Gastrocnemius medialis (tissue), 4 donors: ENCODE measurements at places on chromosomes 16 and 17. TPM values are rescaled to one million over a fixed set of nuclear protein-coding genes. Genes with fewer than 3 reads are reported as not detected.
A peak's percentile ranks its signal among the peaks of the same experiment; 100 is the strongest.

DNA sequence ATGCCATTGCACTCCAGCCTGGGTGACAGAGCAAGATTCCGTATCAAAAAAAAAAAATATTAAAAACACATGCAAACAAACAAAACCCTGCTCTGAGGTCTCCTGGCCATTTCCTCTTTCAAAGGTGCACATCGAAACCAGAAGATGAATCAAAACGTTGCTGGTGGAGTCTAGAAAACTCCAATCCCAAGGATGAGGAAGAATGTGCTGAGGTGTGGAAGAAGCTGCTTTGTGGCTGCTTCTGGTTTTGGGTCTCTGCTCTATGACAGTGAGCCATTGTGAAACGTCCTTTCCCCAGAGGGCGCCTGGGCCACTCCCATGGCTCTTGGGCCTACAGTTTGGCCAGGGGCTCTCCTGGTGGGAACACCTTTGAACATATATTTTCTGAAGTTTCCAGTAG, 112.6 kb downstream of the IRF8 start:
- DNase-seq = no peak
- H3K4me3 ChIP-seq = no peak overlapping the region
- H3K27ac ChIP-seq = no peak overlapping the region
- no peaks in the 10 kb centered on the region for H3K4me1 ChIP-seq

GRCh38 chr17:30808785-30809286, 15.7 kb downstream of the CRLF3 start:
- H3K27ac ChIP-seq = no peak overlapping the region
- no peak overlapping the region for H3K4me3 ChIP-seq
- H3K4me1 ChIP-seq = peaks cover 6% of the 10 kb centered on the region
- no peak for DNase-seq

DNA sequence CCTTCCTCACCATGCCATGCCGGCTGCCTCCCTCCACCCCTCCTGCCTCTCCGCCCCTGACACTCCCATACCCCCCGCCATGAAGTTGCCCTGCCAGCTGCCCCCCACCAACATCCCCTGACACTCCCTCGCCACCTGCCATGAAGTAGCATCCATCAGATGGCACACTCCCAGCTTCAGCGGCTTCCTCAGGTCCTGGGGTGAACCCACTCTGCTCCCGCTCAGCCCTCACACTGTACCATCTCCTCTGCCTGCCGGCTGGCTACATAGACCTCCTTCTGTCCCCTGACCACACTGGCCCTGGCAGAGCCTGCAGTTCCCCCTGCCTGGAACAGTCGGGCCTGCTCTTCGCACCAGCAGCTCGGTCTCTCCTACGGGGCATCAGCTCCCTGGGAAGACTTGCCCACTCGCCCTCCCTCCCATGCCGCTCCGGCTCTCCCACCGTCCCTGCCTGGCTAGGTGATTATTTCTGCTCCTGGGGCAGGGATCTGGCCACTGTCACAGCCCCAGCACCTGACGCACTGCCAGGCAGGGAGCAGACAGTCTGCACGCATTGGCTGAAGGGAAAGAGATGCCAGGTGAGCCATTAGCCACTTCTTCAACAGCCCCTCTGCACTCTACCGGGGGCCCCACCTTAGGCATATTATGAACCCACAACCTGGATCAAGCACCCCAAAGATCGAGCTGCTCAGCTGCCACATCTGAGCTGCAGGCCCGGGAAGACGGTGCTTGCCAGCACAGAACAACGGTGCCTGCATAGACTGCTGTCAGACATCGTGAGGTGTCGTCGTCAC, 9.0 kb downstream of the CANT1 start:
- H3K27ac ChIP-seq = no peak overlapping the region
- no peaks in the 10 kb centered on the region for H3K27me3 ChIP-seq
- H3K4me1 ChIP-seq = peaks cover 14% of the 10 kb centered on the region
- no peak for DNase-seq
- no peak overlapping the region for H3K4me3 ChIP-seq
- peaks cover 12% of the 10 kb centered on the region for H3K36me3 ChIP-seq

Gene ABCA3
- 10.0 TPM for total RNA-seq

DNA sequence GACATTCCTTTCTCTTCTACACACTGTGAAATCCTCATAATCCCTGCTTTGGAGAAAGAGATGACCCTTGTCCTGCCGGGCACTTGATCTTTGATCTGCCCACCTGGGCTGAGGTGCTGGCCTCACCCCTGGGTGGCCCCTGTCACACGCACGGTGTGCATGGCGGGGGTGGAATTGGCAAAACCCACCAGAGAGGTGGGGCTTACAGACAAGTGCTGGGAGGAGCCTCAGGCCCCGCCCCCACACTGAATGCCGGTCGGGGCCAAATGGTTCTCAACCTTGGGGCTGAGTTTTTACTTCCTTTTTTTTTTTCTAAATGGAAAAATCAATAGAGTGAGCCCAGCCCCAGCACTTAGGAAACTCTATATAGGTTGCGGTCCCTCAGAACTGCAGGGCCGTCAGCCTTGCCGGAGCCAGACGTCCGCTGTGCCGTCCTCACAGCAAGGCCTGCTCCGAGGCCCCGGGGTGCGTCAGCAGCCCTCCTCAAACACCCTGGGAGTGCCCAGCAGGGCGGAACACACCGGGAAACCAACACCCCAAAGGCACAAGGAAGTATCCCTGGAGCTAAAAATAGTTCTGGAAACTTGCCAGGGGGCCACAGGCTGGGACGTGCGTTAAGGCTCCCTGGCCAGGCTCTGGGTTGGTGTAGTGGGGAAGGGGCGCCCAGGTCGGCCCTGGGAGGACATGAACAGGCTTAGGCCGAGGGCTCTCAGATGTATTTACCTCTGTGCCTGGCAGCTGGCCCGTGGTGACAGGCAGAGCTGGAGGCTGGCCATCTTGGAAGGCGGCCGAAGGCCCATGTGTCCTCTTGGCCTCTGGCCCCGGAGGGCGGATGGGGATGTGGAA, 11.0 kb downstream of the GPRC5C start:
- H3K27me3 ChIP-seq = no peaks in the 10 kb centered on the region
- H3K4me1 ChIP-seq = peaks cover 59% of the 10 kb centered on the region
- H3K27ac ChIP-seq = peak overlapping the region; percentile 97
- DNase-seq = peak; percentile 79
- H3K4me3 ChIP-seq = peak overlapping the region; percentile 39
- H3K36me3 ChIP-seq = no peaks in the 10 kb centered on the region

DNA sequence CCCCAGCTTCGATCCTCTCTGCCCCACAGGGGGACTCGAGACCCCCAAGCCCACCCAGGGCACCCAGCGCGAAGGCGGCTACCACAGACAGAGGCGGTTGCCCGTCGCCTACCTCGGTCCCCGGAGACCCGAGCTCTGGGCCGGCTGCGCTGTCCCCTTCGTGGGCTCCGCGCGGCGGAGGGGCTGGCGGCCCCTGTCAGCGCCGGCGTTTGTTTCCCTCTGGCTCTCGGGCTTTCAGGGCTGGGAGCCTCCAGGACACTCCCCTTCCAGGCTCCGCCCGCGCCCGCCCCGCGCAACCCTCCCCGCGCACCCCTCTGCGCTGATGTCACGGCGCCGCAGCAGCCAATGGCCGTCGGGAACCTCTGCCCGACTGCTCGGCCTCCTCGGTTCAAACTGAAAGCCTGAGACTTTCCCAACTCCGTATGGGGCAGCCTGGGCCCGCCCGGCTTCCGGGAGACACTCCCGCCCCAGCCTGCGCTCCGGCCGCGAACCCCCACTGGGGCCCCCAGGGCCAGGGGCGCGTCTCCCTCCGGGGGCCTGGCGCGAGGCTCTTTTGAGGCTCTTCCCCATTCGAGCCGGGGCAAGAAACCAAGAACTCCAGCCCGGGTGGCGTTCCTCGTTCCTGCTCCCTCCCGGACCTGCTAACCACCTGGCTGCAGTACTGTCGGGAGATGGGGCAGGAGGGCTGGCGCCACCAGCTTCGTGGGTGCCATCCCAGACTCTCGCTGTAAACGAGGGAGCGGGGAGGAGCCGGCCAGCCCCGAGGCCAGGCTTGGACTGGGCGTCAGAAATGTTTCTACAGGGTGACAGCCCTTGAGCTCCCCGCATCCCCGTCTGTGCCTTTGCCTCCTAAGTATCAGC, at the start of gene CDC42EP4:
TSS of gene CDC42EP4 (minus strand) at position 221 of the 861 bp plus-strand sequence. CDS start 25,501 bp downstream, outside the sequence.
- H3K27me3 ChIP-seq = no peaks in the 10 kb centered on the region
- DNase-seq = peak; percentile 94
- peak within 1 kb of the TSS; percentile 97 for H3K27ac ChIP-seq
- peak within 1 kb of the TSS; percentile 89 for H3K4me3 ChIP-seq

- peaks cover 2% of the 10 kb centered on the region for H3K27me3 ChIP-seq
- H3K4me3 ChIP-seq = no peak overlapping the region
- no peaks in the 10 kb centered on the region for H3K36me3 ChIP-seq
These were observed 9.3 kb upstream of the ZC3H18 start for GRCh38 chr16:88560714-88561484.

- DNase-seq = no peak
- H3K36me3 ChIP-seq = no peaks in the 10 kb centered on the region
- no peak overlapping the region for H3K27ac ChIP-seq
- H3K27me3 ChIP-seq = no peaks in the 10 kb centered on the region
These were observed 478.7 kb downstream of the CDH13 start for GRCh38 chr16:83105279-83106077.

Gene KRTAP4-2
- total RNA-seq = not detected

Gene ASGR1
- 1.8 TPM for total RNA-seq

- H3K27me3 ChIP-seq = no peaks in the 10 kb centered on the region
- H3K36me3 ChIP-seq = no peaks in the 10 kb centered on the region
These were observed 58.6 kb downstream of the MMD start for GRCh38 chr17:55363033-55363432.

GRCh38 chr16:59886021-59886420, 1151.9 kb upstream of the GOT2 start:
- H3K27ac ChIP-seq = no peak overlapping the region
- H3K4me1 ChIP-seq = no peaks in the 10 kb centered on the region
- H3K27me3 ChIP-seq = no peaks in the 10 kb centered on the region
- peak; percentile 28 for DNase-seq
- H3K36me3 ChIP-seq = no peaks in the 10 kb centered on the region

DNA sequence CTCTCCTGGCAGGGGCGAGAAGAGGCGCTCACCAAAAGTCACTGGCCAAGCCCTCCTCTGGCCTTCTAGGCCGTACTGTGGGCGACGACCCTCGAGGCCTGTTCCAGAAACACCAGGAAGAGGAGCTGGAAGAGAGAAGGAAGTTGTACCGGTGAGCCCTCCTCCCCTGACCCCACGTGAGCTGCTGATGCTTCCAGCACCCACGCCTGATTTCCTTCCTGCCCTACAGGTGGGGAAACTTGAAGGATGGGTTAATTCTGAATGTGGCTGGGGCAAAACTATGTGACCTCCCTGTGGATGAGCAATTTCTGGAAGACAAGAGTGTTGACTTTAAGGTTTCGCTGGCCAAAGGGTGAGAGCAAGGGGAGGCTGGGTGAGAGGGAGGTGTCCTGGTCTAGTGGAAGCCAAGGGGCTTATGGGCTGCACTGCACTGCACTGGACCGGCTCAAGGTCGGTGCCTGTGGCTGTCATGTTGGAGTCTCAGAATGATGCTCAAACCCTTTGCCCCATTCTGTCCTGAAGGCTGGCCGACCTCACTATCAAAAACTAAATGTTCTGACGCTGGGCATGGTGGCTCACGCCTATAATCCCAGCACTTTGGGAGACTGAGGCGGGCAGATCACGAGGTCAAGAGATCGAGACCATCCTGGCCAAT, 6.2 kb downstream of the C17orf100 start:
- DNase-seq = no peak
- peaks cover 21% of the 10 kb centered on the region for H3K27me3 ChIP-seq
- no peaks in the 10 kb centered on the region for H3K36me3 ChIP-seq
- H3K27ac ChIP-seq = no peak overlapping the region
- H3K4me1 ChIP-seq = peaks cover 8% of the 10 kb centered on the region

GRCh38 chr16:12062343-12063003, 85.9 kb downstream of the SNX29 start:
- H3K4me3 ChIP-seq = no peak overlapping the region
- H3K4me1 ChIP-seq = peaks cover 17% of the 10 kb centered on the region
- H3K36me3 ChIP-seq = no peaks in the 10 kb centered on the region
- peak; percentile 71 for DNase-seq

Gene TMEM220
- total RNA-seq = 8.6 TPM

DNA sequence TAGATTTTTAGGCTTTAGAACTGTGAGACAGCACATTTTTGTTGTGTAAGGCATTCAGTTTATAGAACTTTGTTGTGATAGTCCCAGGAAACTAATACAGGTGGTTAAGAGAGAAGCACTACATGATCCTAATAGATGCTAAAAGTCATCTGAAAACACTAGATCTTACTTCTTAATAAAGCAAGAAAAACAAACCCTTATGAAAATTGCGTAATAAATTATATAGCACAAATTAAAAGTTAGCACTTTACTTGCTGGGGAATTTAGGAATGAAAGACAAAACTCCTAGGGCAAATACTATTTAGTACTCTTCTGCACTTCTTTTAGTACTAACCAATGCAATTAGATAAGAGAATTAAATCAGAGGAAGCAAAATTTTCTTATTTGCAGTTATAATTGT, 163.3 kb upstream of the SHISA6 start:
- no peak for DNase-seq
- no peaks in the 10 kb centered on the region for H3K4me1 ChIP-seq
- no peaks in the 10 kb centered on the region for H3K27me3 ChIP-seq
- no peaks in the 10 kb centered on the region for H3K36me3 ChIP-seq

DNA sequence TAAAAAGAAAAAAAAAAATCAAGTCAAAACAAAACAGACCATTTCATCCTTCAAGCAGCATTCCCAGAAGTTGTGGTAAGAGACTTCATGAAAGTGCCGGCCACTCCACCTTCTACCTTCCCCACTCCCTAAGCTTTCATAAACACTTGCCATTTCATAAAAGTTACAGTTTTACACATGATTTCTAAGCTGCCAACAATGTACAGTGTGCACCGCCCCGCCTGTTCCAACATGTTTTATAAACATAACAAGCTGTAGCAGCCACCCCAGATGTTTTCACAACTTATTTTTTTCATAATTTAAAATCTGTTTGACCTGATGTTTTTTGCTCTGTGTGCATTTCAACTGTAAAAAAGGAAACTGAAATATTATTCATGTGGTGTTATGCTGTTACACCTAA, 608.1 kb downstream of the TOX3 start:
- H3K27me3 ChIP-seq = no peaks in the 10 kb centered on the region
- DNase-seq = no peak
- no peaks in the 10 kb centered on the region for H3K4me1 ChIP-seq
- no peak overlapping the region for H3K4me3 ChIP-seq

- no peak for DNase-seq
- no peak overlapping the region for H3K4me3 ChIP-seq
- no peaks in the 10 kb centered on the region for H3K27me3 ChIP-seq
- peaks cover 32% of the 10 kb centered on the region for H3K4me1 ChIP-seq
- peak overlapping the region; percentile 24 for H3K27ac ChIP-seq
- H3K36me3 ChIP-seq = peaks cover 10% of the 10 kb centered on the region
These were observed 253.5 kb downstream of the MRTFB start for GRCh38 chr16:14324581-14324980.
